ENCODE measurements at places on chromosomes 11 and 22. TPM values are rescaled to one million over a fixed set of nuclear protein-coding genes. Genes with fewer than 3 reads are reported as not detected.
A peak's percentile ranks its signal among the peaks of the same experiment; 100 is the strongest.

DNA sequence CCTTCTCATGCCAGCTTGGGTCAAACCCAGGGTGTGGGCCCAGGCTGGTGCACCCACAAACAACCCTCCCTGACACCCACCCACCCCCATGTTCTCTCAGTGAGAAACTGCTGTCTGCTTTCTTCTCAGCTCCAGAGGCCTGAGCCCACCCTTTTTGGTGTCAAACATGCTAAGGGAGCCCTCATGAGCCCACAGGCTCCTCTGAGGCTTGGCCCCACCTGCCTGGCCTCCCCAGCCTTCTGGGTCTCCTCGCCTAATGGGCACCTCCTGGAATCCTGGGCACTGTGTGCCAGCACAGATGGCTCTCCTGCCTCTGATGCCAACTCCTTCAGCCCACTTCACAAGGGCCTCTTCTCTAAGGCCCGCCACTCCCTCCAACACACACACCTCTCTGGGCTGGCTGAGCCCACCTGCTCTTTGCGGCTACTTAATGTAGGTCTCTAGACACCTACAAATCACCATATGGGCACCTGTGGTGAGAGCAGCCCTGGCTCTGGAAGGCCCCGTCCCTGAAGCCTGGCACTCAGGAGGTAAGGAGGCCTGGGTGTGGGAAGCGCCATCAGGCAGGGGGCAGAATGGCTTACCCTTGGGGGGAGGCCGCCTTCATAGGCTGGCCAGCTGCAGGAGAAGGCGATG, 4.4 kb downstream of the NAGA start:
- DNase-seq: no peak

DNA sequence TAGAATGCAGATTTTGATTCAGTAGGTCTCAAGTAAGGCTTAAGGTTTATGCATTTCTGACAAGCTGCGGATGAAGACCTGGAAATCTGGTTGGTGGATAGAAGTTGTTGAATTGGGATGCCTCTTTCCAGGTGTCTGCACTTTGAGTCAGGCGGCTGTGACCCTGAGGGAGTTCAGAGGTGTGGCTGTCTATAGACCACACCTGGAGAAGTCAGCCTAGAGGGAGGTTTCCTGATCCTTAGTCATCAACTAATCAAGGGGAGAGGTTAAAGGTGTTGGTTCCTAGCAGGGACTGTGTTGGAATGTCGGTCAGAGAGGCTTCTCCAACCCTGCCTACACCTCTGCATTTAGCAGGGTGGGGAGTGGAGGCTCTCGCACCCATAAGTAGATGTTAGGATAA, 8.0 kb downstream of the GLB1L2 start:
- DNase-seq: peak; percentile 46

The SLC22A6 gene
- not detected for total RNA-seq

The KRTAP5-8 gene
- not detected for total RNA-seq
